ENCODE measurements at places on chromosomes 7 and 10.
A peak's percentile ranks its signal among the peaks of the same experiment; 100 is the strongest.

GRCh38 chr10:50992972-50993766, 81.1 kb upstream of the PRKG1 start:
- DNase-seq = no peak

- no peak for DNase-seq
These were observed 5.0 kb downstream of the HBP1 start for GRCh38 chr7:107173691-107174406.

DNA sequence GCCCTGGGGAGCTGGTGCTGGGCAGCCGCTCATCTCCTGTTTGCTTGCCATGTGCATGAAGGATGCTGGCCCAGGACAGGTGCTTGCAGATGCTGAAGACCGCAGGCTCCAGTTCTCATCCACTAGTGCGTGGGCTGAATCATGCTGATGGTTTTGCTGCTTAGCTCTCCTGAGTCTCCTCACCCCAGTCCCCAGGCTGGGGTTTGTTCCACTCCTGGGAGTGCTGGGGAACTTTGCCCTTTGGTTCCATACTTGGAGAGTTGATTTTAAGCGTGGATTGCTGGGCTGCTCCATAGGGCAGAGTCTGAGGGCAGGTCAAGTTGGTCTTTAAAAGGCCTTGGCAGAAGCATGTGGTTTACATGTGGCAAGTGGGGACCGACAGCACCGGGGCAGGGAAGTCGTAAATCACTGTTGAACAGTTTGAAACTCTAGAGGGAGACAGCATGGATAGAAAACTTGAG, 9.1 kb downstream of the DYNC2I1 start:
- DNase-seq = peak; percentile 45

DNA sequence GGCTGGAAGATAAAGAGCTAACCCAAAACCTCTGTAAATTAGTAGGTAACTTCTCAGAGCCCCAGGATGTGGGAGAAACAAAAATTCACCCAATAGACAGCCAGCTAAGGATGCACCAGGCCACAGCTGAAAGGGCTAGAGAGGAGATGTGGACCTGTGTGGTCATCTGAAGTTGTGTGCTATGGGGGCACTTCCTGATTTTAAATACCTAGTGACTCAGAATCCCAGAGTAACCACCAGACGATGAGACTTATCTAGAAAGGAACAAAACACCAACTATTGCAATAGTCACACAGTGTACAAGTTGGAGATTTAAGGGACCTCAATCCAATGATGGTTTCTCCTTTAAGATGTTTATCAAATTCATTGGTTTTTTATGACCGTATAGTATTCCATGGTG, 408.3 kb upstream of the ANKRD30A start:
- no peak for DNase-seq

- no peak for DNase-seq
These were observed 25.8 kb downstream of the UBE2D4 start for GRCh38 chr7:43952028-43952427.

- DNase-seq = no peak
These were observed 84.9 kb downstream of the MAP3K8 start for GRCh38 chr10:30518907-30519306.

GRCh38 chr10:75395066-75395931, 6.3 kb downstream of the ZNF503 start:
- no peak for DNase-seq

DNA sequence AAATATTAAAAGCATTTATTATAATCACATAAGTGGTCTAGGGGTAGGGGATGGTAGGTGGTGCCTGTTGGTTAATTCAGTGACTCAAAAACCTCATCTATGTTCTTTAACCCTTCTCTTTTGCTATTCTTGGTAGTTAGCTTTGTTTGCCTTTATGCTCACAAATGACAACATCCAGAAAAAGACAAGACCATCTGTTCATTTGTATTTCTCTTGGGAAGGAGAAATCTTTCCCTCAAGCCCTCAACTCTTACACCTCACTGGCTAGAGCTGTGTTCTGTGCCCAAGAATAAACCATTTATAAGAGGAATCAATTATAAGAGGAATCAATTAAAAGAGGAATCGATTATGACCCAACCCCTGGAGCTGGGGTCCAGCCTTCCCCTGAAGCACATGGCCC, 10.8 kb upstream of the IFRD1 start:
- no peak for DNase-seq

DNA sequence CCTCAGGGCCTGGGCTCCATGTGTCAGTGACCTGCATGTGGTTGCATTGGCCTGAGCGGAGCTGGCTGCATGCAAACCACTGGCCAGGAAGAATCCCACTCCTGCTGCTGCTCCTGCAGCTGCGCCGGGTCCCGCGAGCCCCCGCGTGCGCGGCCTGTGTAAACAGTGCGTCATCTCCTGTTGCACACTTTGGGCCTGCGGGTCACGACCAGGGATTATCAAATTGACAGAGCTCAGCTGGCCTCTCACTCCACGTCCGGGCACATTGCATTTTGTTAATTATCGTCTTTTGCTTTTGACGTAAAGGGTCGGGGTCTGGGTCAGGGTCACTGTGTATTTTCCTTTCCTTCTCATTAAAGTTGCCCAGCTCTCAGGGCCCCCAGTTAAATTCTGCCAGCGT, 132.6 kb downstream of the RGS10 start:
- DNase-seq = no peak

DNA sequence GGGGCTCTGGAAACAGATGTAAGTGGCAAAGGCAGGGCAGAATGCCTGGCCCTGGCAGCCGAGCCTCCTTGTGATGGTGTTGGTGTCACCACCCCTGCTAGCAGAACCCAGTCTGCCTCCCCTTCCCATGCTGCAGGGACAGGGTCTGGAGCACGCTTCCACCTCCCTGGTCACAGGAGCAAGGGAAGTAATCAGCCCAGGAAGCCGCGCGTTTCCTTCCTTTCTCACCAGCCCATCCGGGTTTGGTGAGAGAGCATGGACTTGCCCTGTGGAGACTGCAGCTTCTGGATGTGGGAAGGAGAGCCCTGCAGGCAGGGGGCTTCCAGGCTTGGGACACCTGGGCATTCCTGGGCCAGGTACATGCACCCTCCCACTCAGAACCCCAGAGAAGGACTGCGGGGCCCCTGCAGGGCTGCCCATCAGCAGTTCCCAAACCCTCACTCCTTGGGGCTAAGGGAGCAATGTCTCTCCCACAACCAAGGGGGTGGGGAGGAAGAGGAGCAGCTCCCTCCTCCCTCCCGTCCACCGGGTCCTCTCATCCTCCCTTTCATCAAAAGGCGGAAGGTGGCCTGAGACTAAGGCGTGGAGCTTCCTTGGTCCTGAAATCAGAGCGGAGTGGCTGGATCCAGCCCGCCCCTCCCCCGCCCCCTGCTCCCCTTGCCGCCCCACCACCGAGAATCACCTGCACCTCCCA, 1.8 kb downstream of the MMRN2 start:
- DNase-seq = no peak

DNA sequence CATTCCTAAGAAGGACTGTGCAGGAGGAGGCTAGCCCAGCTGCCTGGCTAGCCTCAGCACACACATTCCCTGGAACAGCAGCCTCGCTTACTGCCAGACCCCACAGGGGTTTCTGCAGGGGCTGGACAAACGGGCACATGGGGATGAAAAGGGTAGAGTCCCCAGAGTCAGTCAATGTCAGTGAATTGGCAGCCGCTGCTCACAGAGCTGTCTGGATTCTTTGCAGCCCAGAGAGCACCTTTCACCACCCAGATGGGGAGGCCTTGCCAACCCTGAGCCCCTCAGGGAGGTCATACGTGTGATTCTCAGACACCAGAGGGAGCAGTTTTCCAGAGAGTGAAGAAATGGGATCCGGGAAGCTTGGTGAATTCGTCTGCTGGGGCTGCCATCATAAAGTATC, 143.3 kb downstream of the KCNMA1 start:
- DNase-seq = peak; percentile 35

DNA sequence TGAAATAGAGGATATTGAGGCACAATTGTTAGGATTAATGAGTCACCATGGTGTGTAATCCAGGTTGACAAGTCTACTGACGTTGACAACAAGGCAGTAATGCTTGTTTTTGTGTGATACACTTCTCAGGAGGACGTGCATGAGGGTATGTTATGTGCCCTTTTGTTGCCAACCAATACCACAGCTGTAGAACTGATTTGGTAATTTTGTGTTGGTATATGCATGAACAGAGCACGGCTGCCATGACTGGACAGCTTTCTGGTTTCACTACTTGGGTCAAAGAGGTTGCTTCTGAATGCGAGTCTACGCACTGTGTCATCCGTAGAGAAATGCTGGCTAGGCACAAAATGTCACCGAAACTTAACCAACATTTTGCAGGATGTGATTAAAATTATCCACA, 32.9 kb downstream of the PHTF2 start:
- DNase-seq = no peak

DNA sequence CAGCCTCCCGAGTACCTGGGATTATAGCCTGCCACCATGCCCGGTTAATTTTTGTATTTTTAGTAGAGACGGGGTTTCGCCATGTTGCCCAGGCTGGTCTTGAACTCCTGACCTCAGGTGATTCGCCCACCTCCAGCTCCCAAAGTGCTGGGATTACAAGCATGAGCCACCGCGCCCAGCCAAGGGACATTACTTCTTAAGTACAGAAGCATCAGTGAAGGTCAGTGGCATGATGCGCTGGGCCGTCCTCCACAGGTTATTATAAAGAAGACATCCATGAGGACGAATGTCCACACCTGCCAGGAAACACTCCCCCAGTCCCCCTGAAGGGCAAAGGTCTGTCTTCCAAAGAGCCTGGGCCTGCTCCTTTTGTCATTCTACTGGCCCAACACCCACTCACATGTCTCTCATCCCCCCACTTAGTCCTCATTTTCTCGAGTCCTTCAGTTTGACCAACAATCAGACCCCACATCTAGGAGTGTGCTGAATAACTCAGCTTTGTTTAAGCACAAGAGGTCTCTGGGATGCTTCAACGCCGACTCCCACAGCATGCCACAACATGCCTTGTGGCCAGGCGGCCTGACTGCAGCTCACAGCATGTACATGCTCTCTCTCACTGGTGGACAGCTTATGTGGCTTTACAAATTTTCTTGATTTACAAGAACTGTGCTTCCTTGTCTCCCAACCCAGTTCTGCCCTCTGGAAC, 73.0 kb downstream of the CTBP2 start:
- no peak for DNase-seq

DNA sequence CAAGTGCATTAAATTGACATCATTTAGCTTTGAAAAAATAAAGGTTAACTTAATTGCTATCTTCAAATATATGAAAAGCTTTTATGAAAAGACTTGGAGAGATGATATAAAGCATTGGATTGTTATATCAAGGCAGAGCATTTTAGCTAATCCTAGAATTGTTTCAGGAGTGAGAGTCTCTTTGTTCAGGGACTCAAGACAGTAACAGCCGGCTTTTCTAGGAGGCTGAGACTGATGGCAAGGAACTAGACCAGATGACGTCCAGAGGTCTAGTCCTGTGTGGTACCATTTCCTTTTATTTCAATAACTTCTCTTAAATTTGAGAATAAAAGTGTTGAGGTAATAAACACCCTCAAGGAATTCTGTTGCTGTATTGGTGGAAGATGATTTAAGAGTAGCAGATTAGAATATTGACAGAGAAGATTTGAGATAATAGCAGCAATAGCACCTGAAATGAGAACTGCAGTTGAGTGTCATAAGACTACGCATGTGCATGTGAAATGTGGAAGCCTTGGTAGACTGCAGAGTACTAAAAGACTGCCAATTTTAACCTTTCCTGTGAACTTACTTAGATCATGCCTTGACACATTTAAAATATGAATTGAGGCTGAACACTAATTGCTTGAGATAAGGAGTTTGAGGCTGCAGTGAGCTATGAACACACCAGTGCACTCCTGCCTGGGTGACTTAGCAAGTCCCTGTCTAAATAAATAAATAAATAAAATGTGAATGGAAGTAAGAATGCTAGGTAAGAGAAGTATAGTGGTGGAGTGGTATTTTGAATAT, 79.6 kb downstream of the ZNRF2 start:
- no peak for DNase-seq

DNA sequence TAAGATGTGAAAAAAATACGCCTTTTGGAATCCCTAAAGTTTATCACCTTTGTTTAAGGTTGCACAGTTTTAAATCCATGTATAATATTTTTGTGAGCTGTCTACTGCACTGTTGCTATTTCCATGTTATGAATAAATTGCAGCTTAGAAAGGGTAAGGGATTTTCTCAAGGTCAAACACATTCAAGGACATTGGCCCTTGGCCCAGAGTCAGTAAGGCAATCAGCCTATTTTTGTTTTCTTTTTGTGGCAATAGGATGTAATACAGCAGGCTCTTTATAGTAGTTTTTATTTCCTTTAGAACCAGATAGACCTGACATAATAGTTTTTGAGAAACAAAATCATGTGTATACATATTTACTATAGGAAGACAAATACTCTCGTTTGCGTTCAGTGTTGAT, 219.8 kb downstream of the ACTR3B start:
- DNase-seq = no peak

DNA sequence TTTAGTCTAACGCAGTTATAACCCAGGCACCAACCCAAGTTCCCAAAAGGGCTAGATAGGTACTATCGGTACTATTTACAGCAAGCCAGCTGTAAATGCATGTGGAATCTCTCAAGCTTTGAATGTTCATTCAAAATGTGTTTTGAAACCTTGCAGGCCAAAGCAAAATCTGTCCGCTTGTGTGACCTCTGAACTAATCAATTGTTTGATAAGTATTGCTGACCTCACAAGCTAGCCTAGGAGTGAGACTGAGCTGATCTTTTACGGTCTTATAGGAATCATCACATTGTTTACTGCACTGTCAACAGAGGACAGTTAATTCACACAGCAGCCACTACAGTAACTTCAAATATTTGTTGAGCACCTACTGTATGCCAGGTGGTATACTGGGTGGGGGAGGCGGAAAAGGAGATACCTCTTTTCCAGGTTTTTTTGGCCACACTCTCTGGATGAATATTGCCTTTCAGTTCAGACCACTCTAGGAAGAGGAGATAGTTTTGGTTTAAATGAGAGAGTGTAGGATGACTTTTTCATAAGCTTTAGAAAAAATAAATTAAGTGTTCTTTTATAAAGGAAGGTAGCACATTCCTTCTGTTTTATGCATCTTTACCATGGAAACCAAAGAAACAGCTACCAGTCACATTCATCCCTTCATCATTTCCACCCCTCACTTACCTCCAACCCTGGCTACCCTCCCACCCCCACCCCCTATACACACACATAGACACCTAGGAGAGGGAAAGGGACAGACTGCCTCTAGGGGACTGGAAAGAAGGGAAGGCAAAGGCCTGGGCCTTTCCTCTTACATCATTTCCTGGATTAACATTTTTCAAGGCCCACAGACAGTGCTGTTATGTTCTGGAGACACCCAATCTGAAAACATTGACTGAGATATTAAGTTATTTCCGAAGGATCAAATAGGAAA, 2.4 kb downstream of the PAPSS2 start:
- DNase-seq = no peak

DNA sequence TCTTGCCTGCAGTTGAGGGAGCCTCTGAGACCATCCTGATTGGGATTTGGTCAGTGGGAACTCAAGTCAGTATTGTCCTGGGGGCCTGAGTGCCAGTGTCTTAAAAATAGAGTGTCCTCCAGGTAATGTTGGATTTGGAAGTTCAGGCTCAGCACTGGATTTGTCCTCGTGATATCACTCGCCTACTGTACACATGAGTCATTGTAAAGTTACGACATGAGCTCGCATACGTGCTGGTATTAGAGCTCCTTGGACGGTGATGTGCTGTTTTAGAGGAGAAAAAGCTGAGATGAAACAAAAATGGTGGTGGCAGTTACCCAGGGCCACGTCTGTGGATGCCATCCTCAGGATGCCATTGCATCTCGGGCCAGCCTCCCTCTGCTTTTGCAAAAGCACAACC, 78.2 kb downstream of the MGMT start:
- no peak for DNase-seq

Measured in NCI-H510A treated with DMSO at 0.1 percent for 48 hours (cell line).